WTC11 (cell line): ENCODE measurements at places on chromosomes 13 and 19. TPM values are rescaled to one million over a fixed set of nuclear protein-coding genes. Genes with fewer than 3 reads are reported as not detected.

FGF21 gene
- total RNA-seq, result 0.21 to 0.44 TPM (median 0.26 TPM) in 3 replicates

ABHD17A gene
- 55.0 to 60.7 TPM (median 57.3 TPM) in 3 replicates for total RNA-seq

ZNF433 gene
- 2.9 TPM in 3 replicates for total RNA-seq

AZU1 gene
- 1.2 to 3.3 TPM (median 2.5 TPM) in 3 replicates for total RNA-seq

CADM4 gene
- total RNA-seq, result 12.2 to 13.3 TPM (median 12.4 TPM) in 3 replicates

OVOL3 gene
- total RNA-seq, result not detected in 3 replicates

NLRP4 gene
- total RNA-seq, result not detected in 3 replicates

ZNF486 gene
- 20.7 to 22.3 TPM (median 20.8 TPM) in 3 replicates for total RNA-seq

RYR1 gene
- total RNA-seq, result 19.8 to 24.2 TPM (median 21.1 TPM) in 3 replicates

FFAR1 gene
- total RNA-seq, result 0.07 TPM in 1 of 3 replicates, not detected in the others

C5AR2 gene
- 0.09 to 0.22 TPM (median 0.14 TPM) in 3 replicates for total RNA-seq

POSTN gene
- total RNA-seq, result 0.60 to 0.76 TPM (median 0.70 TPM) in 3 replicates

GRCh38 chr19:49425922-49426592 is 869 bp downstream of the GFY start:
- DNase-seq, result peak; percentile 99

- no peak for DNase-seq
Observed at GRCh38 chr19:44645407-44646048, 1.8 kb downstream of the PVR start.

- DNase-seq, result no peak
Observed at GRCh38 chr13:113748862-113749451, 10.1 kb upstream of the TMEM255B start.

- no peak for DNase-seq
Observed at GRCh38 chr13:32147976-32148375, 116.4 kb downstream of the FRY start.

DNA sequence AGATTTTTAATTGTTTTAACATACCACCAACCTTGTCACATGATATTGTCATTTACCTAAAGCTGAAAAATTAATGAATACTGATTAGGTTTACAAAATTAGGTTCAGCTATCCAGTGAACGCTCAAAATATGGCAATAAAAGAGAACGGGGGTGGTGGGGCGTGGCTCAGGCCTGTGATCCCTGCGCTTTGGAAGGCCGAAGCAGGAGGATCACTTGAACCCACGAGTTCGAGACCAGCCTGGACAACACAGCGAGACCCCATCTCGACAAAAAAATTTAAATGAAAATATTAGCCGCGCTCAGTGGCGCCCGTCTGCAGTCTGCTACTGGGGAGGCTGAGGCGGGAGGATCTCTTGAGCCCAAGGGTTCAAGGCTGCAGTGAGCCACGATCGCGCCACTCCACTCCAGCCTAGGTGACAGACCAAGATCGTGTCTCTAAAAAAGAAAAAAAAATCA is 516 bp upstream of the FAM32A start:
- DNase-seq, result no peak

DNA sequence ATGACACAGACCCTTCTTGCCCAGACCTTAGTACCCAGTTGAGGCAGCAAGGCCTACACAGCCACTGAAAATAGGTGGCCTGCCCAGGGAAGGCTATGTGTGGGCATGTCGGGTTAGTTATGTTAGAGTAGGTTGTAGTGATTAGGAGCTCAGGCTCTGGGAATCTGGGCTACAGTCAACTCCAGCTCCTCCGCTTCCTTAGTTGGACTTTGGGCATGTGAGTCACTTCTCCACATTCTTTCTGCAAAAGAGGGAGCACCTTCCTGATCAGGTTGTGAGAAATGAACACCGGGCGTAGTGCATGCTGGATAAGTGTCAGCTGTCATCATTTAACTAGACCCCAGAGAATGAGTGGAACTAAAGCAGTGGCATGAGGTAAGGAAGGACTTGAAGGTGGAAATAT is 64.8 kb downstream of the ARHGAP35 start:
- no peak for DNase-seq

- DNase-seq, result peak; percentile 94
Observed at GRCh38 chr19:12774588-12775555, at the start of gene HOOK2. TSS of gene HOOK2 (minus strand) at chr19:12775552. CDS start at chr19:12775449, 103 bp downstream.

DNA sequence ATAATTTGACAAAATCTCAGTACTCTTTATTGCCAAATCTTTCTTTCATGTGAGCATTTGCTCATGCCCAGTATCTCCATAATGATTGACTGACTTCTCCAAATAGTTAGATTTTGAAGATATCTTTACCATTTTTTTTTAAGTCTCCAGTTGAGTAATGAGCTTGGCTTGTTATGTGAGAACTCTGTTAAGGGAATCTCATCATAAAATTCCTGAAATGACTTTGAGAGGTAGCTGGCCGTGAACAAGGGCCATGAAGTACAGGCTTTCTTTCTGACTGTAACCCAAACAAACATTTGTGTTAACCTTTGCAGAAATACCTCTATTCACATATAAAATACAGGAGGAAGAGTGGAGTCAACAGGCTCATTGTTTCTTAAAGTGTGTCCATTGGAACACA is 449.7 kb downstream of the IRS2 start:
- DNase-seq, result no peak

DNA sequence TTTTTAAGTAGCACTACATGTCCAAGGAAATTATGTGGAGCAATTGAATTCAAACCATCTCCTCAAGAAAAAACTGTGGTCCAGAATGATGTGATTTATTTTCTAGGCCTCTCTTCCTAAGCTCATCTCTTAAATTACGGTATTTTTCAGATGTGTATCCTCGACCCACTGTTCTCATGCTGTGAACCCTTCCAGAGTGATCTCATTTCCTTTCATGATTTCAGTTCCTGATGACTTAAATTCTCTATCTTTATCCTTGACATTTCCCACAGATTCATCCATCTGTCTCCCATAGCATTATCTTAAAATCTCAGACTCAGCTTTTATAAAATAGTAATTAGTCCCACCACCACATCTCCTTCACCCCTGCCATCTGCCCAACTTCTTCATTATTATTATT is 117.6 kb upstream of the SPRY2 start:
- no peak for DNase-seq

DNA sequence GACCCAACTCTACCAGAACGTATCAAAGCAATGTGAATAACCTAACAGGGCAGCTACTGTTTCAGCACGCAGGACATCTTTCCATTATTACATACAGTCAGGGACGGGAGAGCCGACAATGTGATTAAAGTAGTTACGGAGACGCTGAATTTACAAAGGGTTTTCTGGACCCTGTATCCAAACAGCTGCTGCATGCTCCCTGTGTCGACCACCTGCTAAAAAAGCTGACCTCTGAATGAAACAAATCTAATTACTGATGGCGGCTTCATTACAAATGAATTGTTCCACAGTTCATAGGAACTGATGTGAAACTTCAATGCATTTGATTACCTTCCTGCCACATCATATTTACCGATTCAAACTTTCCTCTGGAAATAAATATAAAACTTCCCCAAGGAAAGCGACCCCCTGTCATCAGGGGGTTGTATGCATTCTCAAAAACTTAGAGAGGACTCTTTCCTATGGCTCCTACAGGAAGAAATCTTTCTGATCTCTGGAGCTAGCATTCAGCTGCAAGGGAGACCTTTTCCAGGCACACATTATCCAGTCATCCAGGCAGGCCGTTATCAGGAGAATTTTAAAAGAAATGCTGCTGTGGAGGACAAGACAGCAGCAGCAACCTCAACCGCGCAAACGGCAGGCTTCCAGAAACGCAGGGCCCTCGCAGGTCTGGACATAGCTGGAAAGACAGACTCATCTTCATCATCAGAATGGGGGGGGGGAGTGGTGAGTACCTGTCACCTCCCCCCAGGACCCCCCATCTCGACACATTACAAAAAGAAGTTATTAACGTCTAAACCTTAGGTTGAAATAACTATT is 3.1 kb downstream of the EFNB2 start:
- DNase-seq, result no peak

GRCh38 chr13:99015606-99016490 is 38.0 kb upstream of the DOCK9 start:
- no peak for DNase-seq

GRCh38 chr13:74575729-74576125 is 441.5 kb upstream of the KLF12 start:
- peak; percentile 79 for DNase-seq

DNA sequence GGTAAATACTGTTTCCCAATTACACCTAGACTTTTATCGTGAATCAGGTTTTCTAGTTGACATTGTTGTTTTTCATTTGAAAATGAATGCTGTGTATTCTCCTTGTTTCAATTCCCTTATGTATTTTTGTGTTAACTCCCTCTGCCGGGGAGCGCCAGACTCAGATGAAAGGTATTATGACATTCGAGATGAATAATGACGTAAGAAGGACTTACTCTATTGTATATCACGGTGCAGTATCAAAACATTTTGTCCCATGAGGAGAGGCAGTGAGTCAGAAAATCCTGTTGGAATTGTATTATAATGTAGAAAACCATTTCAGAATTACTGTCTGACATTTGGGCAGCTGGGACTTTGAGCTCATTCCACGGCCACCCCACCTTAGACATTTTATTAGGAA is 61.6 kb downstream of the LRCH1 start:
- no peak for DNase-seq

GRCh38 chr19:28855216-28855615 is 357.7 kb downstream of the UQCRFS1 start:
- DNase-seq, result no peak

DNA sequence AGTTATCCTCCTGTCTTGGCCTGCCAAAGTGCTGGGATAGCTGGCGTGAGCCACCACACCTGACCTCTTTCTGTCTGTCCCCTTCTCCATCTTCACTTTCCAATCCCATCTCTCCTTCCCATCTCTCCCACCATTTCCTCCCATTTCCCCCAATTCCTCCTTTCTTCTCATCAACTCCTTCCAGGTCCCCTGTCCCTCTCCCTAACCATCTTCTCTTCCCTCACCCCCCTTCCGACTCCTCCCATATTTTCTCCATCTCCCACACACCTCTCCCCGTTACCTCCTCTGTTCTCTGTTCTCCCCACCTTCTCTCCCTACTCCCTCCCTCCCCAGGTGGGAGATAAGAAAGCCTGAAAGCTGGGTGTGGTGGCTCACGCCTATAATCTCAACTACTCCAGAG is 40.6 kb downstream of the KEAP1 start:
- DNase-seq, result no peak

- DNase-seq, result peak; percentile 79
Observed at GRCh38 chr19:48836089-48837017, at the start of gene HSD17B14. TSS of gene HSD17B14 (minus strand) at chr19:48836491. CDS start at chr19:48836411, 80 bp downstream.

DNA sequence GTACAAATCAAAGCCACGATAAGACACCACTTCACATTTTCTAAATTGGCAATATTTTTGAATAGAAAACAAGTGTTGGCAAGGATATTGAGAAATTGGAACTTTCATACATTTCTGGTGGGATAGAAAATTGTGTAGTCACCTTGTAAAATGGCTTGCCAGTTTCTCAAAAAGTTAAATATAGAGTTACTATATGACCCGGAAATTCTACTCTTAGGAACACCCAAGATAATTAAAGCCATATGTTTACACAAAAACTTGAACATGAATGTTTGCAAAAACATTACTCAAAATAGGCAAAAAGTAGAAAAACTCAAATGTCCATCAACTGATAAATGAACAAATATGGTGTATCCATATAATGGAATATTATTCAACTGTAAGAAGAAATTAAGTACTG is 552.5 kb downstream of the TBC1D4 start:
- no peak for DNase-seq

DNA sequence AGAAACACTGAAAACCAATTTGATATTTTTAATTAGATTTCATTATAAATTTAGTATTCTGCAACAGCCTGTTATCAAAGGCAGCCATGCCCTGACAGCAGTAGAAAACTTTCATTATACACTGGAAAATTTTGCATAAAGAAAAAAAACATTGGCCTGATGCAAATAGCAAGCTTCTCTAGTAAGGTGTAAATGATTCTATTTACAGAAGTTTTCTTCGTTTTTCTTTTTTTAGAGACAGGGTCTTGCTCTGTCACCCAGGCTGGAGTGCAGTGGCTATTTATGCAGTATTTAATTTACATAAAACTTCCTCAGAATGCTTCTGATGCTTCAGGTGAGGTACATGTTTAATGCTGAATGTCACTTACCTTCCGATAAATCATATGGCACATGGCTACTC is 67.0 kb downstream of the ABCC4 start:
- no peak for DNase-seq

GRCh38 chr13:61874970-61875579 is 459.4 kb upstream of the PCDH20 start:
- no peak for DNase-seq

DNA sequence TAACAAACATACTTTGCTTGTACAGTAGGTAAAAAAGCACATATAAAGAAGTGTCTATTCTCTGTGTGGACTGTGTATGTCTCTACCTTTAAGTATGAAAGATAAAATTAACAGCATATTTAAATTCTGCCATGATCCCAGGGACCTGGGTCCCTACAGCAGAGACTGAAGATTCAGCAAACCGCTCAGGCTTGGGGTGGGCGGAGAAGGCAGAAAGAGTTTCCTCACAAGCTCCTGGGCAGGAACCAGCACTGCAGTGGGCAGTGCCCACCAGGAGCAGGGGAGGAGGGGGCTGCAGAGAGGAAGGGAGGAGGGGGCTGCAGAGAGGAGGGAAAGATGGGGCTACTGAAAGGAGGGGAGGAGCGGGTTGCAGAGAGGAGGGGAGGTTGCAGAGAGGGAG is 44.6 kb upstream of the GRTP1 start:
- DNase-seq, result peak; percentile 3

- peak; percentile 47 for DNase-seq
Observed at GRCh38 chr13:84896128-84896527, 903.1 kb downstream of the SLITRK6 start.

DNA sequence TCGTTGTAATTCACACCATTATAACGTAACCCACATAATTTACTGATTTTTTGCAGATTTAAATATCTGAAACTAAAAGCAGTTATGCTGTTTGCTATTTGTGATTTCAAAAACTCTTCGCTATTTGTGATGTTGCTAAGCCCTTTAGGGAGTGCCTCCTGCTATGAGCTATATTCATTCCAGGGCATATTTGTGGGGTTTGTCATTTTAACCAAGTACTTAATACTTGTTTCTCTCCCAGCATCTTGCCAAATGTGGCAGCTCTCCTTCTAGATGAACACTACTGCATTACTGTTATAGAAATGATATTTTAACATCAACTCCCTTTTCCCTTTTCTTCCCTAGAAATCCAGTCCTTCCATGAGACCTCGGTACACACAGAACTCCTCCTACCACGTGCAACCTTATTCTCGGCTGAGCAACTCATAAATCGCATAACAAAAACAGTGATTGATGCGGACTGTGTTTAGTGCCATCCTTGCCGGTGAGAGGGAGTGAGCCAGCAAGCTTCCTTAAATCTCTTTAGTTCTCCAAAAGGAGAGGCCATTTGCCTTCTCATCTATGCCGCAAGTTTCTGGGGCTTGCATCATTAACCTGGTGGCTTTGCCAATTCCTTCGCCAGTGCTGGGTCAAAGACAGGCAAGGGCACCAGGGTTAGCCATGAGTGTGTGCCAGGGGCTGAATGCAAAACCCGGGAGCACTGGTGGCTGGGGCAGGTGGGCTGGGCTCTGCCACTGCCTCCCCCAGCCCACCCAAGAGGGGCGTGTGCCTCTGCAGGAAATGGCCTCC is 33.4 kb downstream of the RFX2 start:
- no peak for DNase-seq

DNA sequence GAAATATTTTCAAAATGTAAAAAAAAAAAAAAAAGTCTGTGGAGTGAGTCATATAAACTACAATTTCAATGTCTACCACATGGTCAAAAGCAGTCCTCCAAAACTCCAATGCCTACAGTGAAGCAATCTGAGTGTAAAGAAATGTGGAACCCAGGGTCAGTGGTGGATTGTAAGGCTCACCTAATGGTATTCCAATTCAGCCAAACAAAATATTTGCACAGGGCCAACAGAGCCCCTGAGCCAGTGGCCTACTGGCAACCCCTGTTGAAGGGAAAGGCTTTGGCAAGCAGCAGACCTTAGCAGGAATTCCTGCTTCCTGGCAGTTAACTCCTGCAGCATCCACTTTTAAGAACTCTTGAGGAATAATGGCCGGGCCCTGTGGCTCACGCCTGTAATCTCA is 3.4 kb downstream of the DNMT1 start:
- DNase-seq, result no peak
